ENCODE measurements at places on chromosomes 1 and 21.

GRCh38 chr1:85413169-85413568 is 51.8 kb downstream of the DDAH1 start:
- no peak for DNase-seq

- DNase-seq, result no peak
These were observed 44.5 kb downstream of the HIVEP3 start for GRCh38 chr1:41874151-41874719.

DNA sequence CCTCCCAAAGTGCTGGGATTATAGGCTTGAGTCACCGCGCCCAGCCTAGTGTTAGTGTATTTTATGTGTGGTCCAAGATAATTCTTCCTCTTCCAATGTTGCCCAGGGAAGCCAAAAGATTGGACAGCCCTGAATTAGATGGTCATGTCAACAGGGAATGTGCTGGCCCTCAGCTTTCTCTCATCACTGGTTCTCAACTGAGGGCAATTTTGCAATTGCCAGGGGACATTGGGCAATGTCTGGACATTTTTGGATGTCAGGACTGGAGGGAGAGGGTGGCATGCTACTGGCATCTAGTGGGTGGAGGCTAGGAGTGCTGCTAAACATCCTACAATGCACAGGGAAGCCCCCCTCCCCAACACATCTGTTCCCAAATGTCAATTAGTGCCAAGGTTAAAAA is 95.0 kb downstream of the LAMC2 start:
- DNase-seq, result no peak

GRCh38 chr21:42120101-42120902 is 49.2 kb downstream of the UMODL1 start:
- DNase-seq, result no peak

- DNase-seq, result no peak
These were observed 50.6 kb downstream of the SPSB1 start for GRCh38 chr1:9343269-9343668.

All from epithelial cell of prostate (primary cell).